IPS DF 19.7 (cell line): ENCODE measurements at places on chromosomes 2 and 18.

GRCh38 chr2:148358375-148358774 is 286.2 kb upstream of the EPC2 start:
- DNase-seq: no peak

DNA sequence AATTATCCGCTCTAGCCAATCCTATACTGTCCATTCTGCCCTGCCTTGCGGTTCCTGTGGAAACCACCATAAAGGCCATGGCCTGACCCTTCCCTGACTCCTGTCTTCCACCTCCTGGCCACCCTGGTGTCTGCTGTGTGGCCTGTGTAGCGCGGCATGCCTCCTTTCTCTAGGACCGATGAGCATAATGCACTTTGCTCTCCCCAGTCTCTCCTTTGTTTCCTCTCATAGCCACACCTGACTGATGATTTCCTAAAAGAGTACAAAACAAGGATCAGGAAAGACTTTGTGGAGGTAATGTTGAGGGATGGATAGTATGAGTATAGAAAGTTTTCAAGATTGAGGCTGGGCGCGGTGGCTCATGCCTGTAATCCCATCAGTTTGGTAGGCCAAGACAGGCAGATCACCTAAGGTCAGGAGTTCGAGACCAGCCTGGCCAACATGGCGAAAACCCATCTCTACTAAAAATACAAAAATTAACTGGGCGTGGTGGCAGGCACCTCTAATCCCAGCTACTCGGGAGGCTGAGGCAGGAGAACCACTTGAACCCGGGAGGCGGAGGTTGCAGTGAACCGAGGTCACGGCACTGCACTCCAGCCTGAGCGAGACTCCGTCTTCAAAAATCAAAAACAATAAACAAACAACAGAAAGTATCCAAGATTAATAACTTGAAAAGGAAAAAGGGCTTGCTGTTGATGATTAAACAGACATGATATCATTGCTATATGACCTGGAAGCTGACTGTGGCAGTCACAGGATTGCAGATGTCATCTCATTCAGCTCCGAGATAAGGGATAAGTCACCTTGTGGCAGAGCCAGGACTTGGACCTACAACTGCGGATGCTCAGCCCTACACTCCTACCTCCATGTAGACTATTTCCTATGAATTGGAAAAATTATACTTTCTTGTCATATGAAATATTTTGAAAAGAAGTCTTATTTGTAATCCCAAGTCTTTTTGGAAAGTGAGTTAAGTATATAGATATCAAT is 16.6 kb downstream of the SOWAHC start:
- no peak for DNase-seq

GRCh38 chr18:57353940-57354461 is 1.6 kb downstream of the ST8SIA3 start:
- peak; percentile 69 for DNase-seq

DNA sequence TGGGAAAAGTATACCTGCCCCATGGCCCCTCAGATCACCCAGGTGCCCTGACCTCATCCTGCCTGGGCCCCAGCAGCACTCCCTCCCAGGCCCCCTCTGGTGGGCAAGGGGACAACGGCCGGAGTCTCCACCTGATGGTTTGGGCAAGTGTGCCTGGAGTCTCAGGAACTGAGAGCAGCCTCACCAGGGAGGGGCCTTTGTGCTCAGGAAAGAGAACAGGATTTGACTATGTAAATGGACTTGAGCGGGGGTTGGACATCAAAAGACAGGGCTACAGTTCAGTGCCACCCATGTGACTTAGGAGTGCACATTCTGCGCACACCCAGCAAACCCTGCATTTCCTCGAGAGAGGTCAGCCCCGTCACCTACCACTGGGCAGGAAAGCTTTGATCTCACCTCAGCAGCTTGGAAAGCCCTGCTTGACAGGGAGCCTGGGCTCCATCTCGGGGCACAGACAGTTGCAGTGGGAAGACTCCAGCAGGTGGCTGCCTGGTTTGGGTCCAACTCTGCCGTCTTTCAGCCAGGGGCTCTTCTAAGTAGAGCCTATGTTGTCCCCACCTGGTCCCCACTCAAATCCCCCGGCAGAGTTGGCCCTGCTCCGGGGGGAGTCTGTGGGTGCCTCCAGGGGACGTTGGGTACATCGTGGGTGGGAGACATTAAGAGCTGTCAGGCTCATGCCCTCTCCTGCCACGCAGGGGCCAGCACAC is 3.3 kb downstream of the INPP5D start:
- no peak for DNase-seq

GRCh38 chr2:25470806-25471205 is 129.1 kb upstream of the DNMT3A start:
- DNase-seq: no peak

GRCh38 chr18:48186861-48187260 is 222.3 kb downstream of the ZBTB7C start:
- no peak for DNase-seq

DNA sequence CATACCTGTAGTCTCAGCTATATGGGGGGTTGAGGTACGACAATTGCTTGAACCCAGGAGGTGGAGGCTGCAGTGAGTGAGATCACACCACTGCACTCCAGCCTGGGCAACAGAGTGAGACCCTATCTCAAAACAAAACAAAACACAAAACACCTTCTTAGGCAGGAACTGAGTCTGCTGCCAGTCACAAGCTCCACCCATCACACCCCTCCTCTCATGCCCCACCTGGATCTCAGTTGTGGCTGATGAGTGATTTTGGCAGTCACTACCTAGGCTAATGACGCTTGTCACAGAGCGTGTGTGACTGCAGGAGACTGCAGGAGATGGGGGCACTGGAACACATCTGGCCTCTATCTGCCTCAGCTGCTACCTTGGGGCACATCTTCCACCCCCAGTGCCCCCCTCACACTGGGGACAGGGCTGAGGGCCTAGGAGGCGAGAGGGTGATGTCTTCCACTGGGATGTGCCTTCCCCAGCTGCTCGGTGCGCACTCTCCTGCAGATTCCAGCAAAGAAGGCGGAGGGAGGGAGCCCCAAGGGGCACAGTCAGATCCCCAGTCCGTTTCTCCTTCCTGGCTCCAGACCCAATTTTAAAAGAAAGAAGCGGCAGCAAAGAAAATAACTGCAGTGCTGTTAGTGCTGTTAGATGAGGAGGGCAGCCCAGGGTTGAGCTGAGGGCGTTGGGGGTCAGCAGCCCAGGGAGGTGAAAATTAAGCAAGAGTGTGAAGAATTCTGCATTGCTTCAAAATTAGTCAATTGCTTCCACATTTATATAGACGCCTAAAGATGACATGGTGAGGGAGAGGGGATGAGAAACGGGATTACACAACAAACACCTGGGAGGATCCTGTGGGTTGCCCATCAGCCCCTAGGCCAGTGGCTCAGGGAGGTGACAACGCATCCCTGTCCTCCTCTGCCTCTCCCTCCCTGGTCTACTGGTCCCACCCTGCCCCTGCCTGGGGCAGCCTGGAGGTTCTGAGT is 143.6 kb upstream of the HAAO start:
- DNase-seq: no peak

GRCh38 chr18:65365245-65365980 is 385.4 kb upstream of the CDH7 start:
- DNase-seq: peak; percentile 64

DNA sequence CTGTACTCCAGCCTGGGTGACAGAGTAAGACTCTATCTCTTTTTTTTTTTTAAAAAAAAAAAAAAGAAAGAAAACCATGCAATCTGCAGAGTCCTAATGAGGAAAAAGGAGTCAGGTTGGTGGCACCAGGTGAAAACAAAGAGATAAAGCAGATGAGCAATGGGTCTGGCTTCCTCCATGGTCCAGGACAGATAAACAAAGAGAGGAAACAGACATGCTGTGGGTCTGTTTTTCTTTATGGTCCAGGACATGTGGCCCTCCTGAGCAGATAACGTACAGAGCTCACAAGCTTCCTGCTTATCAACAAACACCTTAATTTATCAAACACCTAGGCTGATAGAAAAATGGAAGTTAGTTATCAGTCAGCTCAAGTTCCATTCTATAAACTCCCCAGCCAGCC is 24.4 kb upstream of the TUBB6 start:
- DNase-seq: no peak

DNA sequence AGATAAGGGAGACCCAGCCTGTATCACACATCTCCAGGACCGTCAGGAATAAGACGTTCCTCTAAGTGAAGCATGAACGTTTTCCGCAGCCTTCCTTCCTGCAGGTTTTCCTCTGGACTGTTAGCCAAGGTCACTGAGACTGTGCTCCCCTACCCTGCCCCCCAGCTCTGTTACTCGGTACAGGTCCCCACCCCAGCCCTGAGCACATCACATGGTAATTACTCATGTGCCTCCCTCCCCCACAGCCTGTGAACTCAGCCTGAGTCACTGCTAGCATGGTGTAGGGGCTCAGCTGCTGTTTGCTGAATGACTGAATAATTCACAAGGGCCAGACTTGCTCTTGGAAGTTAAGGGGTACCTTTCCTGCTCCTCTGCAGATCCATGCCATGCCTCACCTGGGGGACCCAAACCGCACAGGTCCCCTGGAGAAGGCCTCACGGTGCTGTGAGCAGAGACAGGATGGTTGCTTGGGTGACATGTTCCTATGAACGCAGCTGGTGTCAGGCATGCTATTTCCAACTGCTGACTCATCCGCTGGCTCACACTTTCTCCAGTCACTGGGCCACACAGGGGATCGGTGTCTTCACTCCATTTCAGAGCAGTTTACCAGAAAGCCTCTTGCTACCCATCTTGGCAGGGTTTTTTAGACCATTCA is 88.2 kb downstream of the PLB1 start:
- DNase-seq: no peak

GRCh38 chr2:182463760-182464159 is 36.9 kb upstream of the PDE1A start:
- no peak for DNase-seq

- no peak for DNase-seq
Observed at GRCh38 chr2:43083710-43084698, 142.4 kb downstream of the ZFP36L2 start.

DNA sequence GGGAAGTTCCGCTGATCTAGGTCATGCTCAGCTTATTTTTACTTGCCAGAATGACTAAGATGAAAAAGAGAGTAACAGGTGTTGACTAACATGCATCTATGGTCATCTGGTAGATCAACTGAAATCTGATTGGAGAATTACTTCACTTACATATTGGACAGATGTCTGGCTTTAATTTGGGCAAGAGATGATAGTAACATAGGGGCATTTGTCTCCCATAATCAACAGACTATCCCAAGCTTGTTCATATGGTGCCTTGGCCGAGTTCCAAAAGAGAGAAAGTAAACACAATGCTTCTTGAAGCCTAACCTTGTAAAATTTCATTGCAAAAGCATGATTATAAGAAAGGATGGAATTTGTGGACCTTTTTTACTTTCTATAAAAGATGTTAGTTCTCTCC is 503.7 kb downstream of the ADCYAP1 start:
- DNase-seq: no peak

DNA sequence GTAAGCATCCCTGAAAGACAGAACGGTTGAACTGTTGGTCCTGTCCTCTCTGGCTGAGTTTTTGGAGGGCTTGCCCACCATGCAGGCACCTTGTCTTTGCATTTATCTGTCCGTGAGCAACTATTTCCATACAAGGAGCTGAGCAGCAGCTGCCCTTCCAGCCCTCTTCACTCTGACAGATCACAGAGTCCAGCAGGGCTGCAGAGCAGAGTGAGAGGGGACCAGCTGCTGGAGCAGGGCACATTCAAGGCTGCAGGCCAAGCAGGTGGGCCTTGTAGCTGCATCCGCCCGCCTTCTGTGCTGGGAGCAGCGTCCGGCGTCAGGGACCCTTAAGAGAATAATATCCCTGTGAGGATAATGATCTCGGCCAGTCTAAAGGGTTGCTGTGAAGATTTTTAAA is 9.5 kb downstream of the SMYD1 start:
- no peak for DNase-seq

DNA sequence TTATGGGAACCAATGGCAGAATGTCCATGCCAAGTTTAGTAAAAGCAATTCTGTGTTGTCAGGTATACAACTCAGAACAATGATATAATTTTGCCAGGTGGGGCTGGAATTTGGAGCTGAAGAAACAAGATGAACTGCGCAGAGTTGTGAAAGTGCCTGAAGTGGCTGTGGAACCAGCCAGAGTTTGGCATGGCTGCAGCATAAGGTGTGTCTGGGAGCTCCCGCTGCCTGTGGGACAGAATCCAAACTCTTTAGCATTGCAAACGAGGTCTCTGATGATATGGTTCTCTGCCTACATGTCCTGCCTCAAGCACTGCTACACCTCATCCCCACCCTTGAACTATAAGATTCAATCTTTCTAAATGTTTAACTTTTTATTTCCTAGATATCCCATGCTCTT is 909.7 kb downstream of the EPHA4 start:
- no peak for DNase-seq

- no peak for DNase-seq
Observed at GRCh38 chr2:85853499-85854165, 35.2 kb downstream of the ST3GAL5 start.

DNA sequence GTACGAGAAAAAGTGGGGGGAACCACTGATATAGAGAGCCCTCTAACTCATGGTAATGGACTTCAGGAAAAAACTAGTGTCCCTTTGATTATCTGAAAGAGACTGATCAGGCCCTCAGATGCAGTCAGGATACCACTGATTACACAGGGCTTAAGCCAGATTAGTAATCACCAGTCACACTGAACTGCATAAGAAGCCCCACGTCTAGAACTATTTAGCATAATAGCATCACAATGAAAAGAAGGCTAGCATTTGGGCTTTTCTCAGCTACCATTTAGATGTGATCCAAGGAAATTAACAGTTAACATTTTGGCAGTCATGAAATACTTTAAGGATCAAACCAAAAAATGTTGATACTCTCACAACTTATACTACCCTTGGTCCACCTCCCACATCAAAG is 813.1 kb upstream of the POU3F3 start:
- no peak for DNase-seq

DNA sequence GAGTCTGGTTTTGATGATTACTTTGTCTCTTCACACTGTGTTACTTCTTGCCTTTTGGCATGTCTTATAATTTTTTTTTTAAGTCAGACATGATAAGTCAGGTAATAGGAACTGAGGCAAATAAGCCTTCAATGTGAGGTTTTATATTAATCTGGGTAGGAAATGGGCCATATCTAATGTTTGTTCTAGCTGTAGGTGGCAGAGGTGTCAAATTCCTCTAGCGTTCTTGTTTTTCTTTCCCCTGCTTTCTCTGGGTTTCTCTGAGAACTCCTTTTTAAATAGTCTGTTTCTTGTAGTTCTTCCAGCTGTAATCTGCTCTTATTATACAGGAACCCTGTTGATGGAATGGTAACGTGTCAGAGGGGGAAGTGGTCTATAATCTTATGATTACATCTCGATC is 5.7 kb downstream of the SP140 start:
- DNase-seq: no peak

- no peak for DNase-seq
Observed at GRCh38 chr2:224579411-224579810, 5.8 kb downstream of the CUL3 start.

GRCh38 chr18:3799515-3799914 is 349.5 kb downstream of the TGIF1 start:
- DNase-seq: no peak

DNA sequence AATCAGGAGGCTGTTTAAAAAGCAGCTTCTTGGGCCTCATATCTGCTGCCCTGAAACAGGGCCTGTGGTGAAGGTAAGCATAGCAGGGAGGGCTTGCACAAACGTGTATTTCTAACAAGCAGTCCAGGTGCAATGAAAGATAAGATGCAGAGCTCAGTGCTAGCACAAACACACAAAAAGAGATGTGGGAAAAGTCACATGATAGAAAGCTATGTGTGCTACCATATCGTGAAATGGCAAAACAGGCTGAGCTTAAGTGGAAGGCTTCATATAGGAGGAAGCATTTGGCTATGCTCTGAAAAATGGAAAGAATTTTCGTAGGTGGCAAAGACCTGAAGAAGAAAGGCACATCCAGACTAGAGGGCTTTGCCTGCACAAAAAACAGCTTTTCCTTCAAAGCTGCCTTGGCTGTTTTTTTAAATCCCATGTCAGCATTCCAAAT is 10.2 kb downstream of the RSAD2 start:
- DNase-seq: no peak
